ENCODE measurements at places on chromosomes 7 and 10. TPM values are rescaled to one million over a fixed set of nuclear protein-coding genes. Genes with fewer than 3 reads are reported as not detected.

WAPL gene
- total RNA-seq = 34.8 TPM

MRLN gene
- not detected for total RNA-seq

CLDN4 gene
- 0.25 TPM for total RNA-seq

CLCN1 gene
- total RNA-seq = not detected

MMD2 gene
- total RNA-seq = not detected

KLF14 gene
- total RNA-seq = not detected

TEX47 gene
- total RNA-seq = not detected

FOXP2 gene
- 7.6 TPM for total RNA-seq

VENTX gene
- not detected for total RNA-seq

PDZD7 gene
- total RNA-seq = 0.51 TPM

ATOH7 gene
- total RNA-seq = not detected

OPN4 gene
- total RNA-seq = not detected

GPR15LG gene
- not detected for total RNA-seq

COG5 gene
- 18.6 TPM for total RNA-seq

PTPRZ1 gene
- total RNA-seq = not detected

CYP3A5 gene
- total RNA-seq = not detected

PRKAR1B gene
- 39.5 TPM for total RNA-seq

MUC12 gene
- total RNA-seq = not detected

PPP1R17 gene
- total RNA-seq = not detected

UPF2 gene
- total RNA-seq = 10.7 TPM

TRIM50 gene
- total RNA-seq = not detected

NPSR1 gene
- not detected for total RNA-seq

SLC26A5 gene
- 0.64 TPM for total RNA-seq

NXPH1 gene
- total RNA-seq = not detected

AKR1C4 gene
- total RNA-seq = 0.13 TPM

GIMAP7 gene
- 108 TPM for total RNA-seq

CUZD1 gene
- total RNA-seq = 0.26 TPM

CPA2 gene
- not detected for total RNA-seq

SPDYE1 gene
- total RNA-seq = not detected

AKR1C3 gene
- 173 TPM for total RNA-seq

PLPP4 gene
- not detected for total RNA-seq

TUBB8 gene
- total RNA-seq = not detected

DGKB gene
- total RNA-seq = not detected

LRRC18 gene
- total RNA-seq = not detected

SORCS3 gene
- not detected for total RNA-seq

EGR2 gene
- not detected for total RNA-seq

TNKS2 gene
- 42.5 TPM for total RNA-seq

Measured in dermis microvascular lymphatic vessel endothelial cell (primary cell).